ENCODE measurements at places on chromosomes 1 and 21.
A peak's percentile ranks its signal among the peaks of the same experiment; 100 is the strongest.

GRCh38 chr1:15364740-15365139, 44.9 kb upstream of the EFHD2 start:
- no peak for DNase-seq

DNA sequence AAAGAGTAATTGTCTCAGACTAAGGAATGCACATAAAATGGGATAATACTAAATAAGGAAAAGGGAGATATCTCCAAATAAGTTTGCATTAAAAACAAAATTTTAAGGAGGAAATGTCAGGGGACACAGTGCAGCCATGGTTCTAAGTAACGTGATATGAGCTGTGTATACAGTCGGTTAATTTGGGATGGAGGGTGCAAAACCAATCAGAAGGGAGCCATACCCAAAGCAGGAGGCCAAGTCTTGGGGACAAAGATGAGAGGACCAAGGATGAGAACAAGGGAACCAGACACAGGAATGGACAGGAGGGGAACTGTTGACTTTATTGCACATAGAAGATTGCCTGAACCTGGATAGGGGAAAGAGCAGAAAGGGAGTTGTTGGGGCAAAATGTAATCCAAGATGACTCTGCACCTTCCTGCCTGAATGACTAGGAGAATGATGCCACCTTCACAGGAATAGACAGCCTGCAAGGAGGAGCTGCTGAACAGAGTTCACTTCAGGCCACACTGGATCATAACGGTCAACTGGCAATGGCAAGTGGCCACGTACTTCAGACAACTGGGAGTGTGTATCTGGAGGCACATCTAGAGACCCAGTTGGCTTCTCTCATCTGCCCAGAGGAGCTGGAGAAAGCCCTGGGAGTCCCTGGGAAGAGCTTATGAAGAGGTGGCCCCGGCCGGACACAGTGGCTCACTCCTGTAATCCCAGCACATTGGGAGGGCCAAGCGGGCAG, 22.0 kb upstream of the BOLA1 start:
- no peak for DNase-seq

- DNase-seq: no peak
These were observed 35.9 kb downstream of the CNST start for GRCh38 chr1:246602194-246602593.

- no peak for DNase-seq
These were observed 110.1 kb downstream of the ERG start for GRCh38 chr21:38388203-38388602.

DNA sequence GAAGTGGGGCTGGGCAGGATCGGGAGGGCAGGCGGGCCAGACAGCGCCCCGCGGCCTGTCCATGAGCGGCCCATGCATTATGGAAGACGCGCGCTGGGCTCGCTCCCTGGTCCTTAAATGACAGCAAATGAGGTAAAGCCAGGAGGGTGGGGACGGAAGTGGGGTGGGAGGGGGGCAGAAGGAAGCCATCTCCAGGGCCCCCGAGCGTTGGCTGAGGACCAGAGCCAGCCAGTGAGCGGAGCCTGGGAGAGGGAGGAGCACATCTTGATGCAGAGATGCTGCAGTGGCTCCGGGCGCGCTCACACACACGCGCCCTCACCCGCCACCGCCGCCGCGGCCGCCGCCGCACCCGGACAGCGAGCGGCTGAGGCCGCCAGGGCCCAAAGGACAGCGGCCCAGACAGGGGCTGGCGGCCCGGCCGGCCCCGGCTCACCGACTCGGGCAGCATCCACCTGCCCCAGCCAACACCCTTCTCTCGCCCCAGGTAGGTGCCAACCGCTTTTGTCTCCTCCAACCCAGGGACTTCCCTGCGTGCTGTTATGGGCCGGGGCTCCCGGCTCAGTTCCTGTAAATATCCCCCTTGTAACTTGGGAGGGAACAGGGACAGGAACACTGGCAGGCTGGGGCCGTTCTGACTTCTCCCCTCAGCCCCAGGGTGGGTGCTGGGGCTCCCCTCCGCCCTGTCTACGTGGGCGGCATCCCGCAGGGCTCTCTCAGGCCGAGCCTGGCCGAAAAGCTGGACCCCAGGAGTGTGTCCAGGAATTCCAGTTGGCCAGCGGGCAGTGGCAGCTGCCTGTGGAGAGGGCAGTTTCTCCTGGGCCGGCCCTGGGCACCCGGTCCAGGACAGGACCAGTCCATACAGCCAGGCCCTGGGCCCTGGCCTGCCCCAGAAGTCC, at the start of gene CNTN2:
Gene CNTN2, plus strand, starts transcription at position 302 of the 896 bp plus-strand sequence. CDS start 9,974 bp downstream, outside the sequence.
- DNase-seq: no peak

- no peak for DNase-seq
These were observed 31.2 kb downstream of the MTARC1 start for GRCh38 chr1:220817907-220818306.

DNA sequence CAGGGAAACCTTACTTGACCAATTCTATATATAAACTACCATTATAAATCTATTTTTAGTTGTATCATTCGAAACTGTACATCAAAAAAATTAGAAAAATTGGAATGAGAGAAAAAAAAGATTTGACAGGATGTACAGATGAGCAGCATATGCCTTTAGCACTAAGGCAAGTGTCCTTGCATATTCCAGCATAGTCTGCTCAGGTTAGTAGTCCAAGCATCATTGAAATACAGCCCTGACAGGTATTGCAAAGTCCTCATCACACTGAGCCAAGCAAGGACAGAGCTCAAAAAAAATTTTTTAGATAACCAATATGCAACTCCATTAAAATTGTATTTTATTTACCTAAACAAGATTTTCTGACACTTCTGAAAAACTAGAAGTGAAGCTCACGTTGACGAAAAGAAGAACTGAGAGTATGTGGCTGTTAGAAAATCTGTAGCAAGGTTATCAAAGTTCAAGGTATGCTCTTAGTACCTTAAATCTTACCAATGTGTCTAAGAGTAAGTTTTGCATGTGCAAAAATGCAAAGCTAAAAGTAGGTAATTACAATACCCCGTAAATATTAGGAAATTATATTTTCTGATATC, 465.6 kb upstream of the ADGRL4 start:
- DNase-seq: no peak

- DNase-seq: no peak
These were observed 15.4 kb upstream of the OTUD3 start for GRCh38 chr1:19866758-19867157.

GRCh38 chr1:77900687-77901293, 12.4 kb downstream of the NEXN start:
- DNase-seq: no peak

DNA sequence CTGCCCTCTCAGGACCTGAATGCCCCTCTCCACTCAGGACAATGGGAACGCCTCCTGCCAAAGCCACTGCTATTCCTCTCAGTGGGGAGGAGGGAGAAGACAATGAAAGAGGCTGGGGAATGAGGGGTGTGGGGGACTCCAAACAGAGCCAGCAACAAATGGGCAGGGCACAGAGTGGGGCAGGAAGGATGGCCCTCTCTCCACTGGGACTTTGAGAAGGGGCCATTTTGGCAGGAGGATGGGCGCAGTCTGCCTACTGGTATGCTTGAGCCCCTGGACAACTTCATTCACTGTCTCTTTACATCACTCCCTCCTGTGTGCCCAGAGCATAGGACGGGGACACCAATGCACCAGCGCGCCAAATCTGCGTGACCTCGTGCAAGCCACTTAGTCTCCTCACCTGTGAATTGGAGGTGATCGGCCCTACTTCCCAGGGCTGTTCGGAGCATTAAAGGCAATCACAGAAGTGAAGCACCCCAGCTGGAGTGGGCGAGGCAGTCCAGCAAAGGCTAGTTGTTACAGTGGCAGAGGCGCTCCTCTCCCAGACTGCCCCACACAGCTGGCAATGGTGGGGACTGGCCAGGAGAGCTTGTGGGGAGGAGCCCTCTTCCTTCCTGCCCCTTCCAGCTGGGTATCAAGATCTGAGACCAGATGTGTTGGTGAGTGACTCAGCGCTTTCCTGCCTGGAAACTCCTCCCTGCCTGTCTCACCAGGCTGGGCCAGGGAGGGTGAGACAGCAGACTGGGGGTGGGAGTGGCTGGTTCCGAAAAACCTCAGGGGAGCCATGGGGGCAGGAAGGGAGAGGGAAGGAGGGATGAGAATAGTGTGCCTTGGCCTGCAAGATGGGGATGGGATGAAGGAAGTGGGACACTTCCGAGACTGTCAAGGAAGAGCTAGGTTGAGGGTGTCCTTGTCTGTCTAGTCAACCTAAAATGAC, 22.4 kb upstream of the SYNC start:
- peak; percentile 67 for DNase-seq

- DNase-seq: no peak
These were observed 269.9 kb downstream of the HLX start for GRCh38 chr1:221149111-221149510.

GRCh38 chr1:30904191-30904961, 4.2 kb downstream of the SDC3 start:
- no peak for DNase-seq

GRCh38 chr1:238677567-238677966, 708.8 kb upstream of the CHRM3 start:
- DNase-seq: no peak

DNA sequence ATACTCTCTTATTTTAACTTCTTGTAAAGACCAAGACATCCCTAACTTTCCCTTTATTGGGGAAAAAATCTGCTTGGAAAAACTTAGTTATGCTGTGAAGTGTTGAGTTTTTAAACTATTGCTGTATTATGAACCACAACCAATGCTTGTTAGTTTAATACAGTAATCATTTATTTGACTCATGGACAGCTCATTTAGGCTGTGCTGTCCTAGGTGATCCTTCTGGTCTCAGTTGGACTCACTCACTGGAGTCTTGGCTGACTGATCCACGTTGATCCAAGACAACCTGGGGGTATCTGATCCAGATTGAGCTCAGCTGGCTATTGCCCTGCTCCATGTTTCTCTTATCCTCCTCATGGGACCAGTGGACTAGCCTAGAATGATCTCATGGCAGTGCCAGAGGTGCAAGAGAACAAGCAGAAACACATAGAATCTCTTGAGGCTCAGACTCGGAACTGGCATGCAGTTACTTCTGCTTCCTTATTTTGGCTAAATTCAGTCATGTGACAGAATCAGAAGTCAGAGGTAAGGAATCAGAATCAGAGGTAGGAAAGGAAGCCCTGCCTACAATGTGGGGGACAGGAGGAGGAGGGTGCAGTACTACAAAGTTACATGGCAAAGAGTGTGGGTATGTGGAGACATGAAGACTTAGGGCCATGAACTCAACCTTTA, 156.5 kb downstream of the FGGY start:
- DNase-seq: no peak

DNA sequence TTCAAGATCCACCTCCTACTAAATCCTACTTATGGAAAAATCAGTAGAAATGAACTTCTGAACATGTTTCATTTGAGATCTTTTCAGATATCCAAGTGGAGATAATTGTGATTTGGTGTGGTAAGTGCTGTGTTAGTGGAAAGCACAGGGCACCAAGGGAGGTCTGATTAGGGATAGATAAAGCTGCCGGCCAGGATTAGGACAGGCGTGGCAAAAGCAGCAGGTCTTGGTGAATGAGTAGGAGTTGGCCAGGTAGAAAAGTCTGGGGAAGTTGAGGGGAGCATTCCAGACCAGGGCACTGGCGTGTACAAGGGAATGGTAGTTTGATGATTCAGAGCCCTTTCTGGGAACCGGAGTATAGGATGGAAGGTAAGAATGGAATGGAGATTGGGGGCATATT, 47.8 kb downstream of the AZIN2 start:
- no peak for DNase-seq

DNA sequence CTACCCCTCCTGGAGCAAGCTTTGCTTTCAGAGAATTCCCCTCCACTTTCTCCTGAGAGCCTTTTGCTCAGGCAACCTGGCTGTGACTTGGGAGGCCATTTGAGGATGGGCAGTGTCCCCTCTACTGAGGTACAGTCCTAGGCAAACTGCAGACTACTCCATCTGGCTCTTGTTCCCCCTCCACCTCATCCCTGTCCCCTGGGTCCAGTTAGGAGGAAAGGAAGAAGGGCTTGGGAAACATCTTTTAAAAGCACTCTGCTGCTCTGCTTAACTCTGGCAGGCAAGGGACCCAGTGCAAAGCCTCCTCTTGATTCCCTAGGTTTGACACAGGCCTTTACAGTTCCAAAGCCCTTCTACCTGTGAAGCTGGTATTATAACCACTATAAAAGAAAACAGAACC, 108.2 kb downstream of the NAV1 start:
- no peak for DNase-seq

- DNase-seq: no peak
These were observed 11.1 kb downstream of the ZFYVE9 start for GRCh38 chr1:52153010-52153409.
